ENCODE measurements at places on chromosomes 1 and 21.

GRCh38 chr21:25813917-25814316 lies 79.1 kb downstream of the GABPA start:
- DNase-seq, result no peak

DNA sequence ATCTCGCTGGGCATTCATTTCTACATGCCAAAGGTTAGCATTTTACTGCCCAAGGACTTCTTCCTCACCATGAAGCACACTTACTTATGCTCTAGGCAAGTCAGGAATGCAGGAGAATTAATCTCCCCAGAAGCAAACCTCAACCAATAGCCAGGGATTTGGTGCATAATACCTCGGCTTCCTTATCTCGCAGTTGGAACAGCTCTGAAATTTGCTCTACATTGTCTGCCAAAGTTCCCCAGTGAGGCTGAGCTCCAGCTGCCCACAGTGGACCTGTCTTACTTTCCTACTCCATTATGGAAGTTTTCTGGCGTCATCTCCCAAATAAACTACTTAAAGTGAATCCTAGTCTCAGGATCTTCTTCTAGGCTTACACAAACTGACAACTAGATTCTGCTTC lies 57.6 kb upstream of the PPM1J start:
- no peak for DNase-seq

GRCh38 chr1:162944974-162945674 lies 84.1 kb upstream of the CCDC190 start:
- DNase-seq, result no peak

DNA sequence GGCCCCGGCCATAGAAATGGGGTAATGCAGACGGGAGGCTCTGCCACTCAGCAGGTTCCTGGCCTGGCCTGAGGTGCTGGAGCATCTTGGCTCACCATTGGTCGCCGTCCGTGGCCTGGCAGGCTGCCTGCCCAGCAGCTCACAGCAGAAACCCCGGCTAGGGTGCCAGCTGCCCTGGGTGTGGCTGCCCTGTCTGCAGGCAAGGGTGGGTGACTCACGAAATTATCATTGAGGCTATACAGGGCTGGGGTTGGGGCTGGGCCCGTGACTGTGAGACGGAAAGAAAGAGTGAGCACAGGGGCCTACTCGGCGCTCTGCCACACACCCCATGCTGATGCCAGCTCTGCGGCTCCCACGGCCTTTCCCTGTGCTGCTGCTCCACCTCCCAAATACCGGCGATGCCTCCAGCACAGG lies 8.0 kb upstream of the PKP1 start:
- no peak for DNase-seq

- no peak for DNase-seq
Observed at GRCh38 chr1:94899756-94900155, 27.2 kb downstream of the CNN3 start.

DNA sequence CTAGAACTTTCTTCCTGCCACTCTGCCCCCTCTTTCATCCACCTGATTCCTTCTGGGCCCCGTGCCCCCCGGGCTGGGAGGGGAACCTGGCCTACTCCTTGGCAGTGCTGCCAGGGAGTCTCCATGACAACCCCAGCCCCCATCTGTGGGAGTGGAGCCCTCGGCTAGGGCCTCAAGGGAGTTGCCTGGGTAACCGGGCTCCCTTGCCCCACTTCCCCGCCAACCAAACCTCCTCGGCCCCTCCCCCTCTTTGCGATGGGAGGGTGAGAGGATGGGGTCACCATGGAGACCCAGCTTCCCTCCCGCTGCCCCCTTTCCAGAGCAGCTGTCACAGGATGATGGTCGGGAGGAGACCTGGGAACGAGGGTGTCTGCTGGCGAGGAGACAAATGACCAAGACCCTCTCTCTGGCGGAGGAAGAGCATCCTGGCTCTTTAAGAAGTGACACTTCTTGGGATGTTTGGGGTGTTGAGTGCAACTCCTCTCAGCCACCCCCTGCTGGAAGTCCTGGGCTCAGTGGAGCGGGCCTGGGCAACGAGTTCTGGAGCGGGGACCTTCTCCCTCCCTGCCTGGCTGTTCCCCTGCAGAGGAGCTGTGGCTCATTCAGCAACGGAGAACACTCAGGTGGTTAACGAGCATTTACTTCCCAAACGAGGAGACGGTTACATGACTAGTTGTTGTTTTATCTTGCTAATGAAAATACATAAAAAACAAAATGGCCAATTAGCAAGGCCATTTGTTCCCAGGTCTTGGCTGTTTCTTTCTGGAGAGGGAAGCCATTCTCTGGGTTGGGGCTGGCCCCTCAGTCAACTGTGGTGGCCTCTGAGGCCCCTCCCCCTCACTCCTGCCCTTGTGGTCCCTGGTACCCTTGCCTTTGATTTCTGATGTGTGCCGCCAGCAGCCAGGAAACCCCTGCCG lies 82.8 kb downstream of the UBIAD1 start:
- peak; percentile 43 for DNase-seq

All from glutamatergic neuron (in vitro differentiated cells).